Skin of body (tissue), 3 donors: ENCODE measurements at places on chromosomes 3 and 15. TPM values are rescaled to one million over a fixed set of nuclear protein-coding genes. Genes with fewer than 3 reads are reported as not detected.

- DNase-seq = no peak
Measured at GRCh38 chr15:40536501-40536900, 28.3 kb downstream of the CCDC32 start.

DNA sequence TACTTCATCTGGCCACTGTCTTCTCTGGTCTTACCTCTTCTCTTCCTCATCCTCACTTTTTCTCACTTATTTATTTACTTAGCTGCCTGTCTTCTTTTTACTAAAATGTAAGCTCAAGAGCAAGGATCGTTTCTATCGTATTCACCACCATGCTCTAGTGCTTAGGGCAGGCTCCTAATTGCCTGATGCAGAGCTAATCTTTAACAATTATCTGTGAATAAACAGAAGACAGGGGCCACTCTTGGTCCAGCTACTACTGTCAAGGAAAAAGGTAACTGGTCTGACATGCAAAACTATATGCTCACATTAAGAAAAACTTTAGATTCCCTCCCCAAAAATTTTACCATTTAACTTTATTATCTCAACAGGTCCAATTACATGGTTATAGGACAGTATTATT lies 17.5 kb downstream of the PIK3R4 start:
- DNase-seq = no peak

DNA sequence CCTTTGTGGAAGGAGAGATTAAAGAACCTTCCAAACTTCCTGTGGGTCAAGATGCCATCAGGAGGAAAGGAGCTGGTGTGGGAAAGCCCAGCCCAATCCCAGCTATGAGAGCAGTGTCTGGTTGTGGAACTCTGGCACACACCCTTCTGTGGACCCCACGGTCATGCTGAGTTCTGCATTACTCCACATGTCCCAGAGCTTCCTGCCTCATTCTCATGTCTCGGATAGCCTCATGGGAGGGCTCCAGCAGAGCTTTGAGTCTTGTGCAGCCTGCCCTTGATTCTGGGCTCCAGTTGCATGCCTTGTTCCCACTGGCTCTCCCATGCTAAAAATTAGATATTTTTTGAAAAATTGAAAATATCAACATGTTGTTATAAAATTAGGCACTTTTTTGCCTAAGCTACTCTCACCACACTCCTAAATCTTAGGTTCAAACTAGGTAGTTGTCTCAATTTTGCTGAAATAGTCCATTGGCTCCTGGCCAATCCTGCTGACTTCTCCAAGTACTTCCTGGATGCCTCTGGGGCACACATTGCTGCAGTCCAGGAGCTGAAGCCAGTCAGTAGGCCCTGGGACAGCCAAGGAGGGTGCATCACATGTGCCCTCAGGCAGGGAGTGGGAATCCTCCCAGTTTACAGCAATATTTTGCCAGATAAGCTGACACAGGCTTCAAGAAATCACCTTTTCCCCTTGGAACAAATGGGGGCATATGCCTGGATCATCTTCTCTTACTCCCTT lies 144.3 kb downstream of the EEFSEC start:
- peak; percentile 45 for DNase-seq

- no peak for DNase-seq
Measured at GRCh38 chr3:127685708-127686511, 13.2 kb downstream of the ABTB1 start.

DNA sequence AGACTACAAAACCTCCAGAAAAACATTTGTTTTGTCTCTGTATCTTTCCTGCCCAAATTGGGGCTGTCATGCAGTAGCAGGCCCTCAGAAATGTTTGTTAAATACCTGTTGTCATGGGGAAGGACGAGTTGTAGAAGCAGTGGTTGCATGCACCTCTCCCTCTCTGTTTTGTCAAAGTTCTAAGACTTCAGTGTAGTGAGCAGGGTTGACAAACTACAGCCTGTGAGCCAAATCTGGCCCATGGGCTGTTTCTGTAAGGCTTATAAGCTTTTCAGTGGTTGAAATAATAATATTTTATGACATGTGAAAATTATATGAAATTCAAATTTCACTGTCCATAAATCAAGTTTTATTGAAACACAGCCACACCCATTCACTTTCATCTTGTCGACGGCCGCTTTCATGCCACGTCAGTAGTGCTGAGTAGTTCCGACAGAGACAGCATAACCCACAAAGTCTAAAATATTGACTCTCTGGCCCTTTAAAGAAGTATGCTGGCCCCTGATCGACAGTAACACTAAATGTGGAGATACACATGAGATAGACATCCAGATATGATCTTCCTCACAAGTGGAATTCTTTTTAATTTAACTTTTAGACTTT lies 102.9 kb downstream of the PDZRN3 start:
- peak; percentile 47 for DNase-seq

GRCh38 chr3:155737844-155738460 lies 6.9 kb downstream of the PLCH1 start:
- no peak for DNase-seq

GRCh38 chr15:69072906-69073305 lies 58.4 kb downstream of the NOX5 start:
- no peak for DNase-seq

- DNase-seq = no peak
Measured at GRCh38 chr15:74482661-74483060, 21.7 kb upstream of the UBL7 start.

GRCh38 chr3:4751502-4752101 lies 227.6 kb upstream of the BHLHE40 start:
- DNase-seq = peak; percentile 47

DNA sequence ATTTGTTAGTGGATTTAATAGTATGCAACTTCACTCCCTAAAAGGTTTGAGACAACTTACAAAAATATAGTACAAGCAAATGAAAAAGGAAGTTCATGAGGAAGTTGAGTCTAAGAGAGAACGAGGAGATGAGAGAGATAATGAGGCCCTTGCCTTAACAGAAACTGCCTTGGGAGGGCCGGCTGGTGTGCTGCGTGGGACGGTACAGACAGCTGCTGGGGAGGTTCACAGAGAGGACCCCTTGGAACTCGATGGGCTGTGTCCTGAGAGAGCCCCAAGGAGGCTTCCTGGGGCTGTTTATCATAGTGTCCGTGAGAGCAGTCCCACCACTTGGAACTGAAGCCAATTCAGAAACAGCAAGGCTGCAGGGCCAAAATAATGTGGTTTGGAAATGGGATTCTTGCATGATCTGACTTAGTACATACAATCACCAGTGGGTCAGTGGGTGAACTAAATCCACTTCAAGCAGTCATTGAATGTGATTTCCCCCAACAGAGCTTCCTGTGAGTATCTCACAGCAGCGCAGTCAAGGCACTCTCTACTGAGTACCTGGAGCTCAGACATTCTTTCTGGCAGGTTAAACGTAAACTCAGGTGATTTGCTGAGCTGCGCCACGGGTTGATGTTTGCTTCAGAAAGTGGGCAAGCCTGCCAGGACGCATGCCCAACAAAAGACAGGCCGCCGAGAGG lies 90.8 kb downstream of the CRTC3 start:
- no peak for DNase-seq

DNA sequence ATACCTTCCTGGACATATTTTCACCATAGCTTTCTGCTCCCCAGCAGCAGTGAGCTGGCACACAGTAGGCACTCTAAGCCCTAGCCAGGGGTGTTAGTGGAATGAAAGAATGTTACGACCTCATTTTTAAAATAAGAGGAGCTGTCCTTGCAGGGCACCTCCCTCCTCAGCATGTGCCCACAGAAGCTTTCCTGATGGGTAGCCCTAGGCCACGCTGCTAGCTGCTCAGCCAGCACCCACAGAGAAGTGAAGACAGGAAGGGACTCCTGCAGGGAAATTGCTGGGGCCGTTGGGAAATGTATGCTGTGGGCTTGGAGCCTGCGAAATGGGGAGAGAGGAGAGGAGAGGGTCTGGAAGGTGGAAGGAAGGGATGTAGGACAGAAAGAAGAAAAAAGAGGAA lies 87.3 kb upstream of the ANKRD34C start:
- DNase-seq = no peak

DNA sequence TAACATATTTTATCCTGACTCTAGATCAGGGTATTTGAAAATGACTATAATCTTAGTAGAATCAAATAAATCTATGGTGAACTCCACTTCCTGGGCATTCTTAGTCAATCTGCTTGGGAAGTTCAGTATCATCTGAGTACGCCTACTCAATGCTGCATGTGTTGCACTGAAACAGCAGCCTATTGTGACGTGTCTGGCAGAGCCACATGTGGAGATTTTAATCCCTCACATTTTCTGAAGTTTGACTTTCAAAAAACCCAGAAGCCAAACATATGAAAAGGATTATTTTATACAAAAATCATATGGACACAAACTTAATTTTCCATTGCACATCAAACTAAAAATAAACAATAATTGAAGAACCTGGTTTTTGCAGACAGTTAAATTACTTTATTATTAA lies 798.3 kb downstream of the ROBO1 start:
- DNase-seq = peak; percentile 93

- DNase-seq = no peak
Measured at GRCh38 chr3:7745711-7746110, 755.9 kb upstream of the LMCD1 start.

GRCh38 chr3:128280481-128281052 lies 127.3 kb downstream of the EEFSEC start:
- no peak for DNase-seq

DNA sequence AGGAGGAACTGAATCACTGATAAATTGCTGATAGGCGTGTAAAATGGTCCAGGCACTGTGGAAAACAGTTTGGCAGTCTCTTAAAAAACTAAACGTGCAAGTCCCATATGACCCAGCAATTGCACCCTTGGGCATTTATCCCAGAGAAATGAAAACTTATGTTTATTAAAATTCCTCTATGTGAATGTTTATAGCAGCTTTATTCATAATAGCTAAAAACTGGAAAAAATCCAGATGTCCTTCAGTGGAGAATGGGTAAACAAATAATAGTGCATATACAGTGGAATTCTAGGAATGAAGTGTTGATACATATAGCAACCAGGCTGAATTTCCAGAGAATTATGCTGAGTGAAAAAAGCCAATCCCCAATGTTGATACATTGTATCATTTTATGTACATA lies 482.2 kb upstream of the PDZRN3 start:
- peak; percentile 32 for DNase-seq

GRCh38 chr3:117745516-117745915 lies 1035.9 kb downstream of the TUSC7 start:
- no peak for DNase-seq

DNA sequence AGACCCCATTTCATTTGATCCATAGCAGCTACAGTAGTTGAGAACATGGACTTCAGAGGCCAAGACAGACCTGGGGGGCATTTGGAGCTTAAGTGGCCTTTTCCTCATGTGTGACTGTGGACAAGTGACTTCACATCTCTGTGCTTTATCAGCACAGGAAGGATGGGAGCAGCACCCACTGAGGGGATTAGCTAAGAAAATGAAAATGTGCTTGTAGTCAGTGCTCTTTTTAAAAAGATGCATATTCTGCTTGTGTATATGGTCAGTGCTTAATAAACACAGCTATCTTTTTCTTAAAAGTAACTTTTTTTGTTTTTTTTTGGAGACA lies 34.5 kb downstream of the SLC6A6 start:
- no peak for DNase-seq

GRCh38 chr3:46675843-46676567 lies 17.5 kb downstream of the ALS2CL start:
- no peak for DNase-seq

GRCh38 chr3:192917028-192917403 lies 640 bp downstream of the MB21D2 start:
- DNase-seq = peak; percentile 60

DNA sequence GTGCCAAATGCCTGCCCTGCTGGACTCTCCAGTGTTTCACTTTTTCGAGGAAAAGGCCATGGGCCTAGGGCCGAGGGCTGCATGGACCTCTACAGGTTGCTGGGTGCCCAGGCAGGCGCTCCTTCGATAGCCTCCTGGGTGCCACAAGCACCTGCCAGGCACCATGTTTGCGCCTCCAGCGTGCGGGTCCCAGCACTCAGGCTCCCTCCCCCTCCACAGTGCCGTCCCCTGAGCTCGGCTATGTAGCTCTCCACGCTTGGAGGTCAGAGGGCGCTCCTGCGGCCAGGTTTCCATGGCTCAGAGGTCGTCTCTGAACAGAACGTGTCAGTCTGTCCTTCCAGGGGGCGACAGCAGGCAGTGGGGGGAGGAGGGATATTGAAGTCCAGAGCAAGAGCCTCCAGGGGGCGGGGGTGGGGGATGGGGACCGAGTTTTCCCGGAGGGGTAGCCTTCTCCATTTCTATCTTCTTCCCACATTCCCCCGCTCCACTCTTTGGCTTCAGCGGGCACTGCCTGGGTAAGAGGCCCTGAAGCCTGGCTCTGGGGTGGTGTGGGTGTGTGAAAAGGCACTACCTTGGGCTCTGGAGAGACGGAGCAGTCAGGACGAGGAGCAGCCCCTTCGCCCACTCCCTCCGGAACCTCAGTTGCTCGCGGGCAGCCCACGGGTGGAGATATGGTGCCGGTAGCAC lies 3.6 kb downstream of the ONECUT1 start:
- no peak for DNase-seq

DNA sequence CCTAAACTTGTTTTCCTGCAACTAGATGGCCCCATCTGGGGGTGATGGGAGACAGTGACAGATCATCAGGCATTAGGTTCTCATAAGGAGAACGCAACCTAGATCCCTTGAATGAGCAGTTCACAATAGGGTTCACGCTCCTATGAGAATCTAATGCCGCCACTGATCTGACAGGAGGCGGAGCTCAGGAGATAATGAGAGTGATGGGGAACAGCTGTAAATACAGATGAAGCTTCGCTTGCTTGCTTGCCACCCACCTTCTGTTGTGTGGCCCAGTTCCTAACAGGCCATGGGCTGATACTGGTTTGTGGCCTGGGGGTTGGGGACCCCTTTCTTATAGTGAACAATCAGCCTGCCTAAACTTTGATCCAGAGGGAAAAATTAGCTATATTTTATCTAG lies 15.2 kb upstream of the C3orf49 start:
- no peak for DNase-seq

GRCh38 chr3:16559653-16560365 lies 45.4 kb downstream of the DAZL start:
- no peak for DNase-seq

GRCh38 chr3:12615266-12615665 lies 48.7 kb downstream of the RAF1 start:
- no peak for DNase-seq

GRCh38 chr3:101995371-101996046 lies 146.2 kb downstream of the NFKBIZ start:
- no peak for DNase-seq

The MST1R gene
- total RNA-seq = 6.3 TPM

The DYNLT2B gene
- total RNA-seq = 5.7 TPM

The PPCDC gene
- total RNA-seq = 10.8 TPM

The ZNF770 gene
- 59.4 TPM for total RNA-seq

The DLEC1 gene
- 0.49 TPM for total RNA-seq

The GOLGA8R gene
- total RNA-seq = 8.3 TPM

The PLIN1 gene
- 119 TPM for total RNA-seq

The ROPN1 gene
- total RNA-seq = 0.69 TPM

The C2CD4B gene
- total RNA-seq = 7.9 TPM
